ENCODE measurements at places on chromosomes 3 and 15.

DNA sequence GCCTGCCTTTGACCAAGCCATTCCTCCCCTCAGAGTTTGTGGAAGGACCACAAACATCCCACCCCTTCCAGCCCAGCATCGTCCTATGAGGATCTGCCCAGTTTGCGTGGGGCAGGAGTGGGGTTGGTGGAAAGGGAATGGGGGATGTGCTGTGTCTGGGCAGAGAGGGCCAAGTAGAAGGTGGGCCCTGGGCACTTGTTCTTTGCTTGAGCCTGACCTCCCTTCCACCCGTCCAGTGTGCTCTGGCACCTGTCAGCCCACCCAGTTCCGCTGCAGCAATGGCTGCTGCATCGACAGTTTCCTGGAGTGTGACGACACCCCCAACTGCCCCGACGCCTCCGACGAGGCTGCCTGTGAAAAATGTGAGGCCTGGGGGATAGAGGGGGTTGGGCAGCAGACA is 10.3 kb downstream of the SPINT1 start:
- no peaks in the 10 kb centered on the region for H3K27me3 ChIP-seq
- peaks cover 46% of the 10 kb centered on the region for H3K36me3 ChIP-seq
- no peak overlapping the region for H3K27ac ChIP-seq
- no peaks in the 10 kb centered on the region for H3K4me1 ChIP-seq
- H3K4me3 ChIP-seq, result no peak overlapping the region

DNA sequence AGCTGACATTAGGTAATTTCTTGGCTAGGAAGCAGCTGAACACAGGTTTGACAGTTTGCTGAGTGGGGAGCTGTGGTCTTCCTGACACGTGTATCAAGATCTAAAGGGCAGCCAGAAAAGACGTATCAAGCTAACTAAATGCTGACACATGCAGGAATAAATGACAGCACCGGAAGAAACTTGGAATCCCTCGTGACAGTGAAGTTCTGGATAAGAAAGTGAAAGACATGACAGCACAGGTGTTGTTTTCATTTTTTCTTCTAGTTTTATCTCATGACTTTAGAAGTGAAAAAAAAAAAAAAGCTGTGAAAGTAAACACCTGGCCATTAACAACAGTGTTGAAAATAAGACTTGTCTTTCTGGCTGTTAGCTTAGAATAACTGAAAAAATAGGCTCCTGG is 48.7 kb downstream of the FGF7 start:
- H3K27ac ChIP-seq, result no peak overlapping the region
- no peak overlapping the region for H3K4me3 ChIP-seq
- no peak for DNase-seq

GRCh38 chr3:134357261-134357913 is 16.9 kb downstream of the AMOTL2 start:
- H3K36me3 ChIP-seq, result peaks cover 65% of the 10 kb centered on the region
- H3K4me3 ChIP-seq, result no peak overlapping the region

DNA sequence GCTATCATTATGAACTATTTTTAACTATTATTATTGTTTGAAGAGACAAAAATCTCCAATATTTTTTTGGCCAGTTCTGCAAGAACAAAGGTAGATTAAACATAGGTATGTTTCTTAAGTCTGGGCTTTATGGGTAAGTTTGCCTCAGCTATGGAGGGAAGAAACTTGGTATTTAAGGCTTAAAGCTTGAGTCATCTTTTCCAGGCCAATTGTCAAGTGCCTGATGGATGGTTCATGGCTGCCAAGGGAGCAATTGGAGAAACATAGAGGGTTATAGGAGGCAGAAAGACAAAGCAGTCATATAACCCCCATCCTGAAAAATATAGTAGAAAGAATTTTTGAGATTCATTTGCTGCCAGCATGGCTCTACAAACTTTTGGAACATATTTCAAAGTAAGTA is 7.2 kb upstream of the STAC start:
- H3K4me1 ChIP-seq, result no peaks in the 10 kb centered on the region
- H3K36me3 ChIP-seq, result no peaks in the 10 kb centered on the region
- H3K27me3 ChIP-seq, result no peaks in the 10 kb centered on the region

DNA sequence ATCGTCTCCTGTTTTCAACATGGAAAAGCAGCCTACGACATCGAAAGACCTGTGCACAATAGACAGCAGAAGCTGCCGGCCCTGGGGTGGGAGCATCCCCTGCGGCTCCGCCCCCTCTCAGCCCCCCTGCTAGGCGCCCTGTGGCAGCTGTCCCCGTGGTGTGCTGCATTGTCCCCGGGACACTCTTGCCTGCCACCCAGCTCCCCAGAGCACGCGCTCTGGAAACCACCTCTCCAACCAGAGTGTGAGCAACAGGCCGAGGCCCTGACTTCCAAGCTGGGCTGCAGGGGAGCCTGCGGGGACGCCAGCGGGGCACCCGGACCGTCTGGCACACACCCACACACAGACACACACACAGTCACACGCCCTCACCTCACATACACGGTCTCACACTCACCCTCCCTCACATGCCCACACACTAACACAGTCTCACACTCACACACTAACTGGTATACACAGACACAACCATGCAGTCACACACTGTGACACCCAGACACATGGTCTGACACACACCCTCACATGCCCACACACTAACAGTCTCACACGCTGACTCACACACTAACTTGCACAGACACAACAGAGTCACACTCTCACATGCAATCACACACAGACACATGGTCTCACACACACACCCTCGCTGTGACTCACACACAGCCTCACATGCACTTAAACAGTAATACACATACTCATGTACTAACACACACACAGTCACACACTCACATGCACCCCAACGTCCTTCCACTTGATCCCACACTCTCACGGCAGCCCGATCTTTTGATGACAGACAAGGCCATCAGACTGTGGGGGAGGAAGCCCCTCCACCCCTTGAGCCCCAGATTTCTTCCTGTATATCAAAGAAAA is 94.7 kb downstream of the OCA2 start:
- H3K36me3 ChIP-seq, result no peaks in the 10 kb centered on the region
- no peak overlapping the region for H3K27ac ChIP-seq
- no peaks in the 10 kb centered on the region for H3K27me3 ChIP-seq
- no peak overlapping the region for H3K4me3 ChIP-seq

DNA sequence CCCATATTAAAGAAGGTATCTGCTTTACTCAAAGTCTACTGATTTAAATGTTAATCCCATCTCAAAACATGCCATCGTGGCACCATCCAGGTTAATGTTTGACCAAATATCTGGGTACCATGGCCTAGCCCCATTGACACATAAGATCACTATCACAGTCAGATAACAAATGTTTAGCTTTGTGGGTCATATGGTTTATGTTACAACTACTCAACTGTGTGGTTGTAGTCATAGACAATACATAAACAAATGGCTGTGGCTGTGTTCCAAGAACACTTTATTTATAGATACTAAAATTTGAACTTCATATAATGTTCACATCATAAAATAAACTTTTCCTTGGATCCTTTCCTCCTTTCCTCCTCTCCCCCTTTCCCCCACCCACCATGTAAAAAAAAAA is 9.8 kb upstream of the SNRPN start:
- no peaks in the 10 kb centered on the region for H3K36me3 ChIP-seq
- H3K4me1 ChIP-seq, result no peaks in the 10 kb centered on the region
- H3K27me3 ChIP-seq, result no peaks in the 10 kb centered on the region
- no peak for DNase-seq
- H3K4me3 ChIP-seq, result no peak overlapping the region

DNA sequence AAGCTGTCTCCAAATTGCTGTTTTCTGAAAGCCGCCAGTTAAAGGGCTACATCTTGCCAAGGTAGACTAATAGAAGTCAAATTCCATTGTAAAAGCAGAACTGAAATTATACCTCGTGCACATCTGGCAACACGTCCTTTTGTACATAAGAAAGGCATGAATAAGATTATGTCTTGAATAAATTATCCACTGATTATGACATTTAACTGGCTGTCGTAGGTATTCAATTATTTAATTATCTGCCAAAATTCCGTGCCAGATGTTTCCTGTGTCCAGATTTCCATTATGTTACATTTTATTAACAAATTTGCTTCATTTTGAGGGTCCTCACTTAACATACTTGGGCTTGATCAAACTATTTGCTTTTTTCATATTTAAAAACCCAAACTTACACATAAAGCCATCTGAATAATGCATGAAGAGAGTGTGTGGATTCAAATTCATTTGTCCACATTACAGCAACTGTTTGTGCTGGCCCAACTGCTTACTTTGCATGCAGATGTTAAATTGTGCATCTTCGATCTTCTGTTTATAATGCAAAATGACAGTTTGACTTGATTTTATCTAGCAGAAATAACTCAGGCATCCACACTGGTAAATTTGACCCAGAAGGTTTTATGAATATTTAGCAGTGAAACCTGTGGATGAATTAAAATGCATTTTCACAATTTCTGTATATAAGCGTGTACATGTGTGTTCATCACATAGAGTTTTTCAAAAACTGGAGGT is 701.5 kb downstream of the ZNF385D start:
- no peak overlapping the region for H3K27ac ChIP-seq
- H3K4me1 ChIP-seq, result no peaks in the 10 kb centered on the region
- no peak for DNase-seq
- no peaks in the 10 kb centered on the region for H3K27me3 ChIP-seq
- no peak overlapping the region for H3K4me3 ChIP-seq

DNA sequence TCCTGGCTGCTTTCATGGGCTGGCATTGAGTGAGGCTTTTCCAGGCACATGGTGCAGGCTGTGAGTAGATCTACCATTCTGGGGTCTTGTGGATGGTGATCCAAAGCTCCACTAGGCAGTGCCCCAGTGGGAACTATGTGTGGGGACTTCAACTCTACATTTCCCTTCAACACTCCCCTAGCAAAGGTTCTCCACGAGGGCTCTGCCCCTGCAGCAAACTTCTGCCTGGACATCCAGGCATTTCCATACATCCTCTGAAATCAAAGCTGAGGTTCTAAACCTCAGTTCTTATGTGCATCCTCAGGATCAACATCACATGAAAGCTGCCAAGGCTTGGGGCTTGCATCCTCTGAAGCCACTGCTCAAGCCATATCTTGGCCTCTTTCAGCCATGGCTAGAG is 282.9 kb upstream of the ZPLD1 start:
- no peaks in the 10 kb centered on the region for H3K36me3 ChIP-seq
- H3K27me3 ChIP-seq, result no peaks in the 10 kb centered on the region
- no peak overlapping the region for H3K27ac ChIP-seq
- H3K4me3 ChIP-seq, result no peak overlapping the region
- no peak for DNase-seq
- H3K4me1 ChIP-seq, result no peaks in the 10 kb centered on the region

- H3K4me1 ChIP-seq, result no peaks in the 10 kb centered on the region
- no peak overlapping the region for H3K4me3 ChIP-seq
- H3K27me3 ChIP-seq, result no peaks in the 10 kb centered on the region
- H3K36me3 ChIP-seq, result no peaks in the 10 kb centered on the region
Measured at GRCh38 chr3:31482493-31483200, 50.1 kb upstream of the STT3B start.

DNA sequence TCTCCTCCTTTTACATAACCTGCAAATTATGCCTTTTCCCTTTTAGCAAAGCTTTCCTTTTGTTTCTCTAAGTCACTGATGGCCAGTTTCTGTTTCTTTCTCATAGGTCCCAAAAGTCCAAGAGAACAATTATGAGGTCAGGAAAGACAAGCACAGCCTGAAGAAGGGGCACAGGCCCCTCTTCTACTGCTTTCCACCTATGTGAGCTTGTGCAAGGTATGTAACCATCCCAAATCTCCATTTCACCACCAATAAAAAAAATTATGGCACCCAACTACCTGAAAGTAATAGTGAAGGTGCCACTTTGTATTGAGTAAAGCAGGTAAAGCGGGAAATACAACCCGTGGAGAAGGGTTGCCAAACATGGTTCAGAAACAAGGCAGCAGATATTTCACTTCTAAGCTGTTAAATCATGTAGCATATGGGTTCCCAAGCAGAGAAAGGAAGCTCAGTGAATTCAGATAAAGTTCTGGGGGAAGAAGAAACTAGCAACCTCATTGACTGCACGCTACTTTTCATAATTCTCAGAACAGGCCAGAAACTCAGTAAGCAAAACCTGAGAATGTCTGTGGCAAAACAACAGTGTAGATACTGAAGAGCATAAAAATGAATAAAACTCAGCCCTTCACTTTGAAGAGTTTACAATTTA is 4.2 kb downstream of the PLOD2 start:
- no peak overlapping the region for H3K27ac ChIP-seq
- no peak overlapping the region for H3K4me3 ChIP-seq
- H3K4me1 ChIP-seq, result peaks cover 3% of the 10 kb centered on the region
- H3K27me3 ChIP-seq, result no peaks in the 10 kb centered on the region
- no peaks in the 10 kb centered on the region for H3K36me3 ChIP-seq

DNA sequence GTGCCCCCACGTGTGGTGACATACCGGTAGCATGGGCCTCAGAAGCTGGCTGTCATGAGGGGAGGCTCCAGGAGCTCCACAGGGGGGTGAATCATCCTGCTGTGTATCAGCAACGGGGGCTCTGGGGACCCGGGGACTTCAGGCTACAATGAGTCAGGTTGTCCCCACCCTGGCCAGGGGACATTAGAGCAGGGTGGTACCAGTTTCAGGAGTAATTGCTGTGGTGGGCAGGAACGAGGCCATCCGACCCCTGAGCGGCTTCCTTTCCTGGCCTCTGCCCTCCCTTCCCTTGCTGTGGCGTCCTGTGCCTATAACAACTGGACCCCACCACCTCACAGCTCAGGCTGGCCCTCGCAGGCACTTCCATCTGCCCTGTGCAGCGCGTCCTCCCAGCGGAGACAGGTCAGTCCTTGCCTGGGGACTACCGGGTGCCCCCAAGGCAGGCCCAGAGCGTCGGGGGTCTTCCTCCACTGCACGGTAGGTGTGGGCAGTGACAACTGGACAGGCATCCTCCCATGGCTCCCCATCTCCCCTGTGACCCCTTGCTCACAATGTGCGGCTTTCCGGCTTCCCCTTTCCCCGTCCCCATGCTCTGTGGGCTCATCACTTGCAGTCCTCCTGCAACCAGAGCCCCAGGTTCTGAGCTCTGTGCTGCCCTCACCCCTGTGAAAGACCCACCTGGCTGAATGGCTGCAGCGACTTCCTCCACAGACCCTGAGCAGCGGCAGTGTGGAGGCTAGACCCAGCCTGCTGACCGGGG is 57.0 kb downstream of the KLF15 start:
- no peak overlapping the region for H3K27ac ChIP-seq
- no peaks in the 10 kb centered on the region for H3K27me3 ChIP-seq
- no peaks in the 10 kb centered on the region for H3K36me3 ChIP-seq
- no peaks in the 10 kb centered on the region for H3K4me1 ChIP-seq
- no peak for DNase-seq
- no peak overlapping the region for H3K4me3 ChIP-seq

GRCh38 chr3:12187448-12188327 is 29.0 kb upstream of the TIMP4 start:
- H3K36me3 ChIP-seq, result no peaks in the 10 kb centered on the region
- no peaks in the 10 kb centered on the region for H3K4me1 ChIP-seq
- H3K27me3 ChIP-seq, result no peaks in the 10 kb centered on the region
- H3K4me3 ChIP-seq, result no peak overlapping the region

- H3K27me3 ChIP-seq, result no peaks in the 10 kb centered on the region
- H3K4me3 ChIP-seq, result no peak overlapping the region
- no peak for DNase-seq
- peaks cover 4% of the 10 kb centered on the region for H3K4me1 ChIP-seq
- no peak overlapping the region for H3K27ac ChIP-seq
Measured at GRCh38 chr3:38141173-38141951, 2.9 kb downstream of the MYD88 start.

Data from iPS DF 6.9 (cell line).